ENCODE measurements at places on chromosomes 16 and 17.

DNA sequence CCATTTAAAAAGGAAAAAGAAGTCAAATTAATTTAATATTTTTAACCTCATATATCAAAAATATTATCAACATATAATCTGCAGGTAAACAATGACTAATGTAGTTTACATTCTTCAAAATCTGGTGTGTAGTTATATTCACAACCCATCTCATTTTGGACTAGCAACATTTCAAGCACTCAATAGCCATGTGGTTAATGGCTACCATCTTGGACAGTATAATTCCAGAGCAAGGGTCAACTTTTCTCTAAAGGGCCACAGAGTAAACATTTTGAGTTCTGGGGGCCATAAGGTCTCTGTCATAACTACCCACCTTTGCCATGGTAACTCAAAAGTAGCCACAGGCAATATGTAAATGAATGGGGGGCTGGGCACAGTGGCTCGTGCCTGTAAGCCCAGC lies 153.9 kb downstream of the PARN start:
- no peak for DNase-seq

GRCh38 chr17:9669551-9670008 lies 24.3 kb downstream of the USP43 start:
- DNase-seq, result no peak

GRCh38 chr16:82584553-82585152 lies 42.1 kb upstream of the CDH13 start:
- DNase-seq, result no peak

- DNase-seq, result no peak
Measured at GRCh38 chr16:87374313-87374712, 9.3 kb downstream of the FBXO31 start.

GRCh38 chr16:64280317-64280716 lies 841.5 kb downstream of the CDH11 start:
- no peak for DNase-seq

- DNase-seq, result no peak
Measured at GRCh38 chr17:3693829-3694231, 2.1 kb downstream of the P2RX5 start.

DNA sequence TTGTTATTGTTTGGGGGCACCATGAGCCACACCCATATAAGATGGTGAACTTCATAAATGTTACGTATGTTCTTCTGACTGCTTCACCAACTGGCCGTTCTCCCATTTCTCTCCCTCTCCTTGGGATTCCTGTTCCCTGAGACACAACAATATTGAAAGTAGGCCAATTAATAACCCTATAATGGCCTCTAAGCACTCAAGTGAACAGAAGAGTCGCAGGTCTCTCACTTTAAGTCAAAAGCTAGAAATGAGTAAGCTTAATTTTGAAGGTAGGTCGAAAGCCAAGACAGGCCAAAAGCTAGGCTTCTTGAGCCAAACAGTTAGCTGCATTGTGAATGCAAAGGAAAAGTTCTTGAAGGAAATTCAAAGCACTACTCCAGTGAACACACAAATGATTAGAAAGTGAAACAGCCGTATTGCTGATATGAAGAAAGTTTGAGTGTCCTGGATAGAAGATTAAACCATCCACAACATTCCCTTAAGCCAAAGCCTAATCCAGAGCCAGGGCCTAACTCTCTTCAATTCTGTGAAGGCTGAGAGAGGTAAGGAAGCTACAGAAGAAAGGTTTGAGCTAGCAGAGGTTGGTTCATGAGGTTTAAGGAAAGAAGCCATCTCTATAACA lies 25.8 kb downstream of the HLF start:
- DNase-seq, result no peak

DNA sequence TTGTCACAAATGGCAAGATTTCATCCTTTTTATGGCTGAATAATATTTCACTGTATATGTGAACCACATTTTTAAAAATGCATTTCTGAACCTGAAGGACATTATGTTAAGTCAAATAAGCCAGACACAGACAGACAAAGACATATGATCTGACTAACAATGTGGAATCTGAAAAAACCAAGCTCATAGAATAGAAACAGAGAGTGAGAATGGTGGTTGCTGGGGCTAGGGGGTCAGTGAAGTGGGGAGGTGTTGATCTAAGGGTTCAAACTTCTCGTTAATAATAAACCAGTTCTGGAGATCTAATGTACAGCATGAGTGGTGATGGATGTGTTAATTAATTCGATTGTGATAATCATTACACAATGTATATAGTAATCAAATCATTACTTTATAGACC lies 475.1 kb downstream of the WWOX start:
- no peak for DNase-seq

- no peak for DNase-seq
Measured at GRCh38 chr17:59513934-59514841, 51.2 kb upstream of the DHX40 start.

DNA sequence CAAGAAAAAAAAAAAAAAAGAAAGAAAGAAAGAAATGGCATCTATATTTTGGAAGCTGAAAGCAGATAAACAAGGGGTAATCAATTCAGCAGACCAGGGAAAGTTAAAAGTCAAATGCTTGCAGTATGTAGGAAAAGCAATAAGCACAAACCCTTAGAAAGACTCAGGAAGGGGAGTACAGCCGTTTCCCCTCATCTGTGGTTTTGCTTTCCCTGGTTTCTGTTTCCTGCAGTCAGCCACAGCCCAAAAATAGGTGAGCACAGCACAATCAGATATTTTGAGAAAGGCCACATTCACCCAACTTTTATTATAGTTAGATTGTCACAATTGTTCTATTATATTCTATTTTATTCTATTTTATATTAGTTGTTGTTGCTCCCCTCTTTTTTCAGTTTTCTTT lies 14.4 kb upstream of the ALOX12 start:
- DNase-seq, result no peak

DNA sequence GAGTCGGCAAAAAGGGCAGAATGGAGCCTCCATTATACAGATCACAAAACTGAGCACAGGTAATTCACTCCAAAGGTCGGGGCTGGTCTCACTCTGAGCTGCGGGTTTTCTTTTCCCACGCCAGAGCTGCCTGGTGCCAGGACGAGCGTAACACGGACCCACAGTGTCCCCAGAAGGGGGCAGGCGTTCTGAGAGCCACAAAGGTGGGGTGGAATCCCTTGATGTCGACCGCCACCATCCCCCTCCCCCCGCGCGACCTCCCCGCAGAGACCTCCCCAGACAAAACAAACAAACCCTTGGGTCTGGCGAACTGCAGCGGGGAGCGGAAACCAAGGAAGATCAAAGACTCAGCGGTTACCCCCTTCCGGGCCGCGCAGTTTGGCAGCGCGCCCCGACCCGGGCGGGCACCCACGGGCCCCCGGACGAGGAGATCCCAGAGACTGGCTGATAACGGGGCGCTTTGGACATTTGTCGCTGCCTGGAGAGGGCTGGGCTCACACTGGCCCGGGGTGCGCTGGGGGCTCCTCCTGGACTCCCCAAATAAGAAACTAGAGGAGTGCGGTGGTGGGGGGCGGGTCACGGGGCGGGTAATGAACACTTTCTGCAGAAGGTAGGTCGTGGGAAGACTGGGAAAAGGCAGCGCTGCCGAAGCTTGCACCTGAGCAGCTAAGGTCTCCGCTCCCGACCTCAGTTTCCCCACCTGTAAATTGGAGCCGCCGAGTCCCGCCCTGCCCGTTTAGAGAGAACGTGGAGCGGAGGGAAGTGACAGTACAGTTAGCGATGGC lies 664 bp upstream of the NKD1 start:
- peak; percentile 19 for DNase-seq

DNA sequence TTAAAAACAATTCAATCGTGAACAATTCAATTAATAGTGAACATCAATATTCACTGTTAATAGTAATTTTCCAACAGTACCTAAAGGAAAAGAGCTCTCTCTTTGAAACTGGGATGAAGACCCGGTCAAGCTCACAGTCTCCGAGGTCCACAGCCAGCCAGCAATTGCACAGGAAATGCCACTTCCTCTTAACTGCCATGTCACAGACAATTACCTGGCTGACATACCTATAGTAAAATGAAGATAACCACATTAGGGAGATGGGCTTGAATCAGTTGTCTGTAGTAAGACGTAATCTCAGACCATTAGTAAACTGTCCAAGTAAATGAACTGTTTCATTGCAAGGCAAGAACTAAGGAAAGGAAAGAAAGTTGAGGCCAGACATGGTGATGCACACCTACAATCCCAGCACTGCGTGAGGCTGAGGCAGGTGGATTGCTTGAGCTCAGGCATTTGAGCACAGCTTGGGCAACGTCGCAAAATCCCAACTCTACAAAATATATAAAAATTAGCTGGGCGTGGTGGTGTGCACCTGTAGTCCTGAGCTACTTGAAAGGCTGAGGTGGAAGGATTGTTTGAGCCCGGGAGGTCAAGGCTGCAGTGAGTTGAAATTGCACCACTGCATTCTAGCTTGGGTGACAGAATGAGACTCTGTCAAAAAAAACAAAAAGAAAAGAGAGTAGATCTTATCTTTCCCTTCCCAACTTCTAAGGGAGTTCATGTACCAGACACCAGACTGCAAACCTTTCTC lies 36.9 kb downstream of the PKD1L3 start:
- DNase-seq, result no peak

DNA sequence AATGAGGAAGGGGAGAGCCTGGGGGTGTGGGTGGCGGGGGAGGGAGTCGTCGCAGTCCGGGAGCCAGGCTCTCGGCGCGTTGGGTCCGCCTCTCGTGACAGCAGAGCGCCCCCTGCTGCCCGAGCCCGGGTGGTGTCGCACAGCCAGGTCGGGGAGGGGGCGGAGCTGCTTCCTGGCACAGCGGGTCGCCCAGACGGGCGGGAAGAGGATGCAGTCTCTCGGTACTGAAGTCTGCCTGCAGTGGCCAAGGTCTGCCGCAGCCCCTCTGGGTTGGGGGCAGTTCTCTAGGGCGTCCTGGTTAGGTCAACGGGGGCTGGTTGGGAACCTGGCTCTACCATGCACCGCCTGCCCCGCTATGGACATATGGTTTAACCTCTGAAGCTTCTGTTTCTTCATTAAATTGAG lies 38.2 kb upstream of the CCDC182 start:
- DNase-seq, result no peak

DNA sequence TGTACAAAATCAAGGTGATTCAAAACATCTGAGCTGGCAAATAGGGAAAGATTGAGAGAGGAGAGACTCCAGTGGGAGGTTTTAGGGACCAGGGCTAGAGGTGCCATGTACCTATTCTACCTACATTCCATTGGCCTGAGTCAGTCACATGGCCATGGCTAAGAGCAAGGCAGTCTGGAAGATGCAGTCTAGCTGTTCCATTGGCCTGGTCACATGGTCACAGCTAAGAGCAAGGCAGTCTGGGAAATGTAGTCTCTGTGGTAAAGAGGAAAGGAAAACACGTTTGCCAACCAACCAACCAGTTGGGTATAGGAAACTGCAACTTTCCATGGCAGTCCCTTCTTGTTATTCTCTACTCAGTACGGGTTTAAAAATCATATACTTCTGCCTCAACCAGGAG lies 369.1 kb downstream of the XYLT1 start:
- DNase-seq, result no peak

GRCh38 chr16:81592353-81592866 lies 147.8 kb downstream of the CMIP start:
- DNase-seq, result no peak

DNA sequence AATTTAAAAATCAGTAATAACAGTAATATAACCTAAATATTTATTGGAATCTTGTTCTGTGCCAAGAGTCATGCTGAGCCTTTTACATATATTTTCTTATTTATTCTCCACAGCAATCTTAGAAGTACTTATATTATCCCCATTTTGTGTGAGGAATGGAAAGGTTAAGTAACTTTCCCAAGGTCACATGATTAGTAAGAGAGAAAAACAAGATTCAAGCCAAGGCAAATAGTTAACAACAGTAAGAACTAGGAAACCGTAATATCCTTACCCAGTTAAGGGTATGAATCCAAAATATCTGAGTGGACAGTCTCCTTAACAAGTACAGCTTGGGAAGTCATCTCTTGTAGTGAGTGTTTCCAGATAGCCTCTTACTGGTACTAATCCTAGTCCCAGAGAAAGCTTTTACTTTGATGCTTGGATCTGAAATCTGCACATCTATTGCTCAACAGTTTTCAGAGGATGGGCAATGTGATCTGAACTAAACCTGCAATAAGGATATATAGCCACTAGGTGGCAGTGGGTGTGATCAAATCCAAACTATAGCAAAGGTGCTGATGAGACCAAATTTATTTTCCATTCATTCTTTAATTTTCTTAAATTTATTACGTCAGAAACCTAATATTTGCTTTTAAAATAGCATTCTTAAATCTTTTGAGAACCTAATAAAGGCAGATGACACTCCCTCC lies 23.3 kb downstream of the SHISA6 start:
- no peak for DNase-seq

DNA sequence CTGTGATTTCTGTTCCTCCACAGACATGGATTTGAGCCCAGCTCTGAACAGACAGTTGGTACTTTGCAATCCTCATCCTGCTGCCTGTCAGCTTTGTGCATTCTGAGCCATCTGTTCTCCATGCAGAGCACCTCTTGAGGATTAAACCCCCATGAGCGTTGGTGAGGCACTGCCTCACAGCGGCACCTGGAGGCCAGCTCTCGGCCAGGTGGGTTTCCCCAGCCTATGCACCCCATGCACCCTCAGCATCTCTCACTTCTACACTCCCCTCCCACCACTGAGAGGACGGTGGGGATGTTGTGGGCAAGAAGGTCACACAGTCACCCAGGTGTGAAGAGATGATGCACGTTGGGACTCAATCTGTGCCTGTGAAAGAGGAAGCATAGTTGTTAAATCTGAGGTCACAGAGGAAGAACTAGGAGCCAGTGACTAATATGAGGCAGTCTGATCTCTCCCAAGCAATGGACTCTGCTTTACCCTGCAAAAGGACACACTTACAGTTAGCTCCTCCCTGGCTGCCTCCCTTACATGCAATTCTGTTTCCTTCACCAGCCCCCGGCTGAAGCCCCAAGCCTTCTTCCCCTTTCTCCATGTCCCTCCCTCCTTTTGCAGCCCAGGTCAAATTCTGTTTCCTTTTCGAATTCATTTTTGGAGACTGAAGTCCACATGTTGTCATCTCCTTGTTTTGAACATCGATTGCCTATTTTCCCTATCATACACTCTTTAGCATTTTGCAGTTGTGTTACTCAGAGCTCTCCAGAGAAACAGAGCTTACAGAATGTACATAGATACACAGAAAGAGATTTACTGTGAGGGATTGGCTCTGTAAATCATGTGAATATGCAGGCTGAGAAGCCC lies 58.5 kb downstream of the HS3ST3B1 start:
- DNase-seq, result no peak

DNA sequence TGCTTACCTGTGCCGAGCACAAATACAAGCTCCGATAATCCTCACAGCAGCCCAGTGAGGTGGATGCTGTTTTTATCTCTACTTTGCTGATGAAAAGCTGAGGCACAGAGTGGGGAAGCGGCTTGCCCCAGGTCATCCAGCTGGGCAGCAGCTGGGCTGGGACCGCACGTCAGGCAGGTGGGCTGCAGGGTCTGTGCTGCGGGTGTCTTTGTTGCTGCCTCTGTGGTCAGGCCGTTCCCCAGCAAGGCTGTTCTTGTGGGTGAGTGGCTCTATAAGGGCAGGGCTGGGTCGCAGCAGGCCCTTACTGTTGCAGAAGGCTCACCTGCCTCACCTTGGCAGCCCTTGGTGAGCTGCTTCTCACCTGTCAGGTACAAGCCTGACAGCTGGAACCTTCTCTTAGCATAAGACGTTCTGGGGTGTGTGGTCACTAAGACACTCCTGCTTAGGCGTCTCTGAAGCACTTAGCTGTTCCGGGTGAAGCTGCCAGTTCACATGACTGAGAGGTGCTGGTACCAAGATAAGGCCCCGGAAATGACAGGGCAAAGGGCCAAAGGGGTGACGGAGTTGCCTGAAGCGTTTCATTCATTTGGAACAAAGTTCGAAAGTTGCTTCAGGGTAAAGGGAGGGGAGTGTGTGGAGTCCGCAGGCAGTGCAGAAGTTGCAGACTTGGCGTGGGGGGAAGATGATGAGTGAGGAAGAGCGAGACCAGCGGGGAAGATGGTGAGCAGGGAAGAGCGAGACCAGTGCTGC lies 17.4 kb downstream of the IRF8 start:
- DNase-seq, result no peak

GRCh38 chr16:1333149-1333812 lies at the start of gene BAIAP3:
BAIAP3 (plus strand) TSS chr16:1333645; CDS start chr16:1338550, 4,905 bp downstream.
- DNase-seq, result no peak

Data from SW 1271 (cell line).